Hypothalamus (tissue), 51 donors: ENCODE measurements at places on chromosomes 7 and 10.

GRCh38 chr10:7491230-7491629, 80.4 kb upstream of the SFMBT2 start:
- DNase-seq = no peak

GRCh38 chr10:127344346-127344745, 148.0 kb upstream of the INSYN2A start:
- DNase-seq = no peak

DNA sequence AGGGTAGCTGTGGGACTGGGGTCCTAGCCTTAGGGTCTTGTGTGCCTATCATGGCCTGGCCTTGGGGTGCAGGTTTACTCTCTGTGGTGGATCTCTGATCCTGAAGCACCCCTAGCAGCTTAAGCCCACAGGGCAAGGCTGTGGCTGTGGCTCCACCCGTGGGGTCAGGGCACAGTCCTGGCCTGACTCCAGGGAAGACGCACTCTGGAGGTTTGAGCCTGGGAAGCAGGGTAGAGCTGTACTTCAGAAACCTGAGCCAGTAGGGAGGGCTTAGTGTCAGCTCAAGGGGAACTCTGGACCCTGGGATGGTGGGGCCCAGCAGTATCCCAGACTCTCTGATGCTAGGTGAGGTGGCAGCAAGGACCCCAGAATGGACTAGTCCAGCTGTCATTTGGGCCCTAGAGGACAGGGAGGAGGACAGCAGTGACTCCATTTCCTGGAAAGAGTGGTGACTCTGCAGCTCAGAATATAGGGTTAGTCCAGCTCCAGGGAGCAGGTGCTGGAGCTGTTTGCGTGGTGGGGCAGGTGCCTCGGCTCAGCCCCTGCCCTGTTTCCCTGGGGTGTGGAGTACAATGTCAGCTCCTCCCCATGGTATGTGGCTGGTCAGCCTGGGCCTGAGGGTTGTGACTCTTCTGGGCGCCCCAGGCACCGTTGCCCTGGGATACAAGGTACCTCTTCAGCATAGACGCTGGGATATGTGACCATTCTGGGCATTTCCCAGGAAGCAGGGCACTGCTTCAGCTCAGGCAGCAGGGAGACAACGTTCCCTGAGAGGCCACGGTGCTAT, 15.8 kb downstream of the GTPBP4 start:
- DNase-seq = no peak

- DNase-seq = no peak
Observed at GRCh38 chr10:101566333-101567164, 21.5 kb downstream of the POLL start.

DNA sequence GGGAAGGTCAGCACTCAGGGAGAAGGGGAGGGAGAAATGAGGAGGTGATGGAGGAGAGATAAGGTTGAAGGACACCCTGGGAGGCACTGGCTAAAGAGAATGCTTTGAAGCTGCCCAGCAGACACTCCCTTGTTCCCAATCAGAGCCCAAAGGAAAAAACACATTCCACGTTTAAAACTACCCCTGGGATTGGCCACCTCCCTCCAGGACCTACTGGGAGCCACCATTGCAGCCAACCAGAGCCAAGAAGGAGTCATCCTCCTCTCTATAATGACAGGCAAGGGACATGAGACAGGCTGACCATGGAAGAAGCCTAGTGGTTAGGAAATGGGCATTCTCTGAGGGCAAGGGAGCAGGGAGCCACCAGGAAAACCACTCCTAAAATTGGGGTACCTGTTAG, 43.8 kb downstream of the MYO1G start:
- DNase-seq = no peak

DNA sequence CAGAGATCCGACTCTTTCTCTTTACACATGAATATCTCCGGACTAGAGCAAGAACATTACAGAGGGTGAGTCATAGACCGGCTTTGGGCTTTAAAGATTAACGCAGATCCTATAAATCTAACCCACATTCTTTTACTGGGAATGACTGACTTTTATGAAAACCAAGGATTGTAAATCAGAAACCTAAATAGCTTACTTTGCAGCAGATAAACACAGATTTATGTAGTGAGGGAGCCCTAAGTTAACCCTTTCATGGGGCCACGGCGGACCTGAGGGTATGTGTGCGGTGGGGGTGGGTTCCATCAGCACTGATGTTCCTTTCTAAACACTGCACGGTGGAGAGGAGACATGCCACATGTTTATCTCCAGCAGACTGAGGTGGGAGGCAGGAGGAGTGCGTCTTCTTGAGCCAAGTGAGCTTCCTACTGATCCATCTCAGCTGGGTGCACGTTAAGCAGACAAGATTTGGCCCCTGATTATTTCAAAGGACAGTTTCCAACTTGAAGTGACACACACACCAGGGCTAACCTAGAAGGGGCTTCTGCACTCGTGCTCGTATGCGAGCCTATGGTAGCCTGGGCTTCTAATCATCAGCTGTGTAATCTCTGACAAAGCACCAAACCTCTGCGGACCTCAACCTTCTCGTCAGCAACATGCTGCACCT, 127.6 kb downstream of the WDR11 start:
- DNase-seq = no peak

GRCh38 chr10:116538456-116538855, 7.3 kb upstream of the PNLIP start:
- no peak for DNase-seq

DNA sequence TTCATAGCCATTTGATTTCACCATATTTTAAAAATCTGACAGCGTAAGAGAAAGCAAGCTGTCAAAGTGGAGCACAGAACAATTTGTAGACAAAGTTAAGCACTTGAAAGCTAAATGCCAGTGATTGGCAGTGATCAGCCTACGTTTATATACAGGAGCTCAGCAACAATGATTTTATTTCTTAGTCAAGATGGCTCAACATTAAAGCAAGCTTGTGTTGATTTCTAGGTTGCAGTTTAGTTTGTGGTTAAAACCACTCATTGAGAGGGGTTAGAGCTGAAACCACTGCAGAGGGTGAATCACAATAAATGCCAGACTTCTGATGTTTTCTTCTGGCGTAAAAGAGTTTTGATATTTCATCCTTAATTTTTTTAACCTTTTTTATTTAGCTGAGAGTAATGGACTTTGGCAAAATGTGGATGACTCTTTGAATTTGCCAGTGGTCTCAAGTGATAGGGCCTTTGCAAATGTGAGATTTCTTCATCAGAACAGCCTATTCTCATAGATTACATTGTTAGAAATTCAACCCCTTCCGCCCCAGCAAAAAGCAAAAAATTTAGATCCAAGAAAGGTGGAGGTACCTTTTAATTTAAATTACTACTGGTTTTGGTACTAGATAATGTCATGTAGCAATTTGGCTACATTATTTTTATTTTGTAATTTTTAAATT, 73.8 kb downstream of the SHOC2 start:
- DNase-seq = no peak

- peak; percentile 66 for DNase-seq
Observed at GRCh38 chr7:51160990-51161615, 155.5 kb downstream of the COBL start.

GRCh38 chr10:117541405-117541908, 1.1 kb upstream of the EMX2 start:
- no peak for DNase-seq

DNA sequence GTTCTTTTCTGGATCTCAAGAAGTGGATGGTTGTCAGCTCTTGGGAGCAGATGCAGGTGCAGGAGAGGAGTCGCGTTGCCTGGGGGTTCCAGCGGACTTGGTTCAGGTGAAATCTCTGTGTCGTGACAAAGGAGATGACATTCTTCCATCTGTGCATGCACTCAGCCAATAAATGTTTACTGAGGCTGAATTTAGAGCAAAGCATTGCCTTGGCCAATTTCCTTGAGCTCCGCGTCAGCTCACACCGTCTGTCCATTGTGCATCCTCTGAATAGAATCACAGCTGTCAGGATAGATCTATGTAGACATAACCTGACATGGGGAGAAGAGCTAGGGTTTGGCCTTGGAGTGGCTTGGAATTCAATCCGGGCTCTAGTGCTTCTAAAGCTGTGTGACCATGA, 343.7 kb downstream of the GLRX3 start:
- DNase-seq = no peak

DNA sequence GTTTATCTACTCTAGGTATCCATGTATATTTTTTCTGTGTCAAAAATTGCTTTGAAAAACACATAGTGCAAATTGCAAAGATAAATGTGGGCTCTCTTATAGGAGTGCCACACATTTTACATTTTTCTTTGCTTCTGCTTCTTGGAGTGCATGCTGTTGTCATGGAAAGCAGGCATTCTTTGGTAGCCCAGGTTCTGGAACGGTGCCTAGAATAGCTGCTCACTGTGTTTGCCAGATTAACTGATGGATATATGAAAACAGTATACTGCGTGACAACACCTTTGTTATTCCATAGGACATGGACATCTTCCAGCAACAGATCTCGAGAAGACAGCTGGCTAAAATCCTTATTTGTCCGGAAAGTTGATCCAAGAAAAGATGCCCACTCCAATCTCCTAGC, 13.4 kb downstream of the NIPSNAP2 start:
- DNase-seq = peak; percentile 4

DNA sequence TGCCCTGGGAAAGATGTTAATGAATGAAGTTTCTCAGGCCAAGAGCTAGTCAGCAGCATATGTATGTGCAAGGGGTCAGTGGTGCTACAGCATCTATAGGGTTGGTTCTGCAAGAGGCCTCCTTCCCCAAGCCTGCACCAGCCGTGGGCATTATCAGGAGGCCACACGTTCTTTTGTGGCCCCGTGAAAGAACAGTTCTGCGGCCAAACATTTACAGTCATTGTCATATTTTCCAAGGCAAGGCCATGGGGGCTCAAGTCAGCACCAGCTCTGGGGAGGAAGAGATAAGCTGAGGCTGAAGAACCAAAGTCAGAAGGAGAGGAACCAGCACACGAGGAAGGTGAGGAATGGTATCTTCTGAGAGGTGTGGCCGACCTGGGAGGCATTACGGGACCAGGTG, 54.4 kb upstream of the TMEM72 start:
- no peak for DNase-seq

GRCh38 chr7:109930049-109930448, 1160.9 kb upstream of the LRRN3 start:
- no peak for DNase-seq

- no peak for DNase-seq
Observed at GRCh38 chr7:124796771-124797170, 31.2 kb upstream of the GPR37 start.

DNA sequence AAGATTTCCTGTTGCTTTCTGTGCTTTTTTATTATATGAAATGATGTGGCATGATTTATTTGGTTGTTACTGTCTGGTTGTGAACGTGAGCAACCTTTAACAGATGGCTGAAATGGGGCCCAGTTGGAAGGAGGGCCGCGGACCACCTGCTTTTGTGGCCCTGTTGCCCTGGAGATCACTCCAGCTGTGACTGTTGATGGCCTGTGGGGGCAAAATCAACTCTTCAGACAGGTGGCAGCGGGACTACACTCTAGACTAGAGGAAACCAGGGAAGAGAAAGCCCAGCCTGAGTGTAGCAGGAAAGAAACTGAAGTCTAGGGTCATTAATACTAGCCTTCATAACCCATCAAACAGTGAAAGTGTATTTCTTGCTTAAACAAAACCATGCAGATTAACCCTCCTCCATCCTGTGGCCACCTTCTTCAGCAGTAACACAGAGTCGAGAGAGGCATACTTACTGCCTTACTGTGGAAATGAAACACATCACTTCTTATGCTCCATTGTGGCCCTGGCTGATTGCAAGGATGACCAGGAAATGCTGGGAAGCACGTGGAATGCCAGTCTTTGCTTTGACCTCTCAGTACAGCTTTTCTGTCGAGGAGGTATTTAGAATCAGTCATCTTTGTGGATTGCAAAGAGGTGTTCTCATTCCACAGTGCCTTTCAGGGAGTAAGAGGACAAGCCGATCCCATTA, 80.5 kb downstream of the CCNY start:
- no peak for DNase-seq

DNA sequence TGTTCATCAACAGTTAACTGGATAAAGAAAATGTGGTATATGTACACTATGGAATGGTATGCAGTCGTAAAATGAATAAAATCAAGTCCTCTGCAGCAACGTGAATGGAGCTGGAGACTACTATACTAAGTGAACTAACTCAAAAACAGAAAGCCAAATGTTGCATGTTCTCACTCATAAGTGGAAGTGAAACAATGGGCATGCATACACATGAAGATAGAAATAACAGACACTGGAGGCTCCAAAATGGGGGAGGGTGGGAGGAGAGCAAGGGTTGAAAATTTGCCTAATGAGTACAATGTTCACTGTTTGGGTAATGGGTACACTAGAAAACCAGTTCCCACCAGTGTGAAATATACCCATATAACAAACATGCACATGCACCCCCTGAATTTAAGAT, 179.5 kb downstream of the ZWINT start:
- DNase-seq = no peak

DNA sequence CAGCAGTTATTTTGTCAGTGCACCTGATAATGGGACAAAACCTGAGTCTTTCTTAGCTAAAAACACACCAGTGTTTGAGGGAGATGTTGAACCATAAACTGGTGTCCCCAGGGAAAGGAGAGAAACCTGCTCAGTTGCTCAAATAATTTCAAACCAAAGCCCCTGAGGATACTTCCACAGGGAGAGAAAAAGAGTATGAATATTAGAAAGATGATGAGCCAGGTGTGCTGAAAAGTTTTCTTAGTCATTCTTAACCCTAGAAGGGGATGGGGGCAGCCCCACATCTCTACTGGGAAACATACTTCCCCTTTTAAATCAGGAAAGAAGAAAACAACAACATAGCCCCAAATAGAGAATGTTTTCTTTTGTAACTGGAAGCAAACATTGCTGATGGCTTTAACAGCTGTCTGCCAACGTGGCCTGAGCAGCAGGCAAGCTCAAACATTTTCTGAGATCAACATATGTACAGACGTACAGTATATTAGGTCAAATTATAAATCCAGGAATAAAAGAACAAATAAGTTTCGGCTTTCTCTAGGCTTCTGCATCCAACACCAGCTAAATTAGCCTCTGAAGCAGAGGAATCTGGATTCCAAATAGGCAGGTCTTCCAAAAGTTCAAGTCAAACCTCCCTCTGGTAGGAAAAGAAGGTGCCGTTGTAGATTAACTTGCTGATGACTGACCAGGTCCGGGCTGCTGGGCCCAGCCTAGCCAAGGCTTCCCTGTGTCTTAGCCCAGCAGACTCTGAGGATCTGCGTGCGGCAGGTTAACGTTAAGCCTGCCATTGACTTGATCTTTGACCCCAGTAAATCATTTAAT, 30.5 kb upstream of the FBXW4 start:
- no peak for DNase-seq

- DNase-seq = no peak
Observed at GRCh38 chr7:3510101-3511020, 209.3 kb downstream of the SDK1 start.

DNA sequence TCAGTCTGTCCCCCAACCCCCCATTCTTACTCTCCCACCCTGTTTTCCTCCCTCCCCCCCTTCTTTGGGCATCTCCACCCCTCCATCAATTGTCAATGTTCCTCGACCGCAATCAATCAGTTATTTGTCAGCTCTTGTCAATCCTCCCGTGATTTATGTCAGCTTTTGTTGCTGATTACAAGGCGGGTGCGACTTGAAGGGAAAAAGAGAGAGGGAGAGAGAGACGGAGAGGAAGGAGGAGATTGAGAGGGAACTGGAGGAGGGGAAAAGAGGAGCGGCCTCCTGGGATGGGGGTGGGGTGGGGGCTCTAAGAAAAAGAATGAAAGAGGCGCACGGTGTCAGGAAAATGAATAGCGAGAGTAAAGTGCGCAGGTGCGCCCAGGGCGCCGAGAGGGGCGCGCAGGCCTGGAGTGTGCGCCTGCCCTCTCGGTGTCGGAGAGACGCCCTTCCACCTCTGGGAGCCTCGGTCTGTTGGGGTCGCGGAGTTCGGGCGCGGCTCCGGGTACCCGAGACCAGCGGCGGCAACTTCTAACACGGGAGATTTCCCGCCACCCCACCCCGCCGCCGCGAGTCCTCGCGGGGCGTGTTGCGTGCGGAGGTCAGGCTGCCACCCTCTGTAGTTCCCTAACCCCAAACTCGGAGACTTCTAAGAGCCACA, 1.1 kb upstream of the ZNF503 start:
- DNase-seq = peak; percentile 33

- DNase-seq = no peak
Observed at GRCh38 chr7:98788966-98789365, 80.8 kb downstream of the TMEM130 start.
